Endothelial cell (in vitro differentiated cells): ENCODE measurements at places on chromosomes 1 and 21.

- H3K4me3 ChIP-seq, result no peak overlapping the region
- no peaks in the 10 kb centered on the region for H3K36me3 ChIP-seq
- no peak overlapping the region for H3K27ac ChIP-seq
- peaks cover 4% of the 10 kb centered on the region for H3K27me3 ChIP-seq
- H3K4me1 ChIP-seq, result peaks cover 5% of the 10 kb centered on the region
- DNase-seq, result no peak
Observed at GRCh38 chr1:30706528-30706927, 16.9 kb downstream of the MATN1 start.

DNA sequence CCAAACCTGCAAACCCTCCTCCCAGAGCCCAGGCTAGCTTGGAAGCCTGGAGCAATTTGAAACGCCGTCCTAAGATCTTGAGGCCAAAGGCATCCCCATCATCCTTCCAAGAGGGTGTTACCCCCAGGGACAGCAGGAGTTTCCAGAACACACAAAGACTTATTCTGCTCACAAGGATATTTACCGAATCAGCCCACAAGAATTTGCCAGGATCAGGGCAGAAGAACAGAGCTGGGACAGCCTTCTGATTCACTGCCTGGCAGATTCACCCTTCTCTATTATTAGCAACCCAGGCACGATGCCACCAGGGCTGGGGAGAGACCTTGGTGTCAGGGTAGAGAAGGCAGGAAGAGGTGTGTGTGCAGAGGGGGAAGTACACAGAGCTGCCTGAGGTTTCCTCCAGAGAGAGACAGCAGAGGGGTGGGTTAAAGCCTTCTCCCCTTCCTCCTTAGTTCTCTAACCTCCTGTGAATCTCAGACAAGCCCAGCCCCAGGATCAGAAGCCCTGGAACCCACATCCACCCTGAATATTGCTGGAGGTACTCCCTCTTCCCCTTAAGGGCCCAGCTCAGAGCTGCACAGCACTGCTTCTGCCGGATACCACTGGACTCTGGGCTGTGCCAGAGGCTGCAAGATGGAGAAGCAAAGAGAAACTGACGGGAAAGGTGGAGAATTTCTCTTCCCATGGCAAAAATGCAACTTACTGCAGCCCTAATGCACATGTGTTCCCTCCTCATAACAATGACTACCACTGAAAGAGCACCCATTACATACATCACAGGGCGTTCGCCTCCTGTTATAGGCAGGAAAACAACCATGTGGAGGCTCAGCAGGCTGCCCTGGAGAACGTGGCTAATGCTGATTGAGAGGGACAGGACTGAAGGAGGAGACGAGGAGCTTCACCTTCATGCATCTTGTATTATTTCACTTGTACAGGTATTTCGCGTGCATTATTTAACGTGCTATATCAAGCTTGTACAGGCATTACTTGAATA is 61.8 kb downstream of the ITPKB start:
- H3K4me3 ChIP-seq, result no peak overlapping the region
- peaks cover 6% of the 10 kb centered on the region for H3K27me3 ChIP-seq
- peaks cover 77% of the 10 kb centered on the region for H3K4me1 ChIP-seq
- no peak for DNase-seq

GRCh38 chr1:161200992-161201835 is 953 bp upstream of the NDUFS2 start:
- peaks cover 11% of the 10 kb centered on the region for H3K36me3 ChIP-seq
- H3K27me3 ChIP-seq, result peaks cover 7% of the 10 kb centered on the region

GRCh38 chr21:14675774-14676530 is 129.8 kb upstream of the SAMSN1 start:
- no peaks in the 10 kb centered on the region for H3K36me3 ChIP-seq
- no peak overlapping the region for H3K4me3 ChIP-seq
- no peak for DNase-seq

- no peaks in the 10 kb centered on the region for H3K36me3 ChIP-seq
- peaks cover 28% of the 10 kb centered on the region for H3K4me1 ChIP-seq
- no peak overlapping the region for H3K27ac ChIP-seq
Observed at GRCh38 chr1:4962836-4963235, 308.4 kb downstream of the AJAP1 start.

- no peak for DNase-seq
- H3K27ac ChIP-seq, result no peak overlapping the region
- peaks cover 8% of the 10 kb centered on the region for H3K27me3 ChIP-seq
- H3K4me3 ChIP-seq, result no peak overlapping the region
- no peaks in the 10 kb centered on the region for H3K36me3 ChIP-seq
Observed at GRCh38 chr1:223084464-223084866, 58.6 kb downstream of the TLR5 start.

DNA sequence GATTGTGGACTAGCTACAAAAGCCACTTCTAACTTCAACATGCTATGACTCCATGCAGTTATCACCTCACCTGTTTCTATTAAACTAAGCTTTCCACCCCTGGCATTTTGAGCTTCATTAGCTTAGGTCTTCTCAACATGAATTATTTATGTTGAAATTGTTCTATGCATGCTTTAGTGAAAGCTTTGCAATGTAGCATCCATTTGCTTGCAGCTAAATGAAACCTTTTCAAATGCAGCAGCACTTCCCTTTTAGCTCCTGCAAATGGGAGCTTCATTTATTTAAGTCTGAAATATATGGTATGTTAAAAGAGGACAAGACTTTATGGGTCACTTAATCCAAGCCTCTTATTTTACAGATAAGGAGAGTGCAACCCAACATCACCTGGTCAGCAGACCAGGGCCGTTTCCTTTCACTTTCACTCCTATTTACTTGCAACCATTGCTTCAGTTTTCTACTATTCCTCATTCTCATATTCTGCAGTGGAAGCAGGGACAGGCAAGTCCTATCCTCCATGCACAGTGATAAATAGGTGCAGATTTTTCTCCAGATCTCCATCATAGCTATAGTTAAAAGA is 56.4 kb upstream of the SAMSN1 start:
- no peaks in the 10 kb centered on the region for H3K27me3 ChIP-seq
- no peaks in the 10 kb centered on the region for H3K36me3 ChIP-seq
- no peak overlapping the region for H3K4me3 ChIP-seq

GRCh38 chr1:20589331-20590278 is 708 bp downstream of the CDA start:
- peaks cover 16% of the 10 kb centered on the region for H3K4me1 ChIP-seq
- no peak for DNase-seq
- no peak overlapping the region for H3K27ac ChIP-seq
- no peak overlapping the region for H3K4me3 ChIP-seq
- H3K27me3 ChIP-seq, result peaks cover 11% of the 10 kb centered on the region

- H3K27me3 ChIP-seq, result no peaks in the 10 kb centered on the region
- H3K4me3 ChIP-seq, result no peak overlapping the region
Observed at GRCh38 chr21:25750085-25750484, 15.3 kb downstream of the GABPA start.

GRCh38 chr1:180310095-180310494 is 80.0 kb downstream of the LHX4 start:
- H3K36me3 ChIP-seq, result no peaks in the 10 kb centered on the region
- DNase-seq, result no peak
- H3K4me3 ChIP-seq, result no peak overlapping the region
- no peaks in the 10 kb centered on the region for H3K27me3 ChIP-seq
- no peaks in the 10 kb centered on the region for H3K4me1 ChIP-seq
